ENCODE measurements at places on chromosomes 2 and 18. TPM values are rescaled to one million over a fixed set of nuclear protein-coding genes. Genes with fewer than 3 reads are reported as not detected.
A peak's percentile ranks its signal among the peaks of the same experiment; 100 is the strongest.

The MFSD2B gene
- total RNA-seq, result 1.1 TPM

The HJURP gene
- total RNA-seq, result 56.6 TPM

The TNS1 gene
- total RNA-seq, result 5.1 TPM

The IL18R1 gene
- not detected for total RNA-seq

The MERTK gene
- 6.1 TPM for total RNA-seq

The EMILIN1 gene
- total RNA-seq, result 2.9 TPM

The ARHGAP15 gene
- total RNA-seq, result not detected

DNA sequence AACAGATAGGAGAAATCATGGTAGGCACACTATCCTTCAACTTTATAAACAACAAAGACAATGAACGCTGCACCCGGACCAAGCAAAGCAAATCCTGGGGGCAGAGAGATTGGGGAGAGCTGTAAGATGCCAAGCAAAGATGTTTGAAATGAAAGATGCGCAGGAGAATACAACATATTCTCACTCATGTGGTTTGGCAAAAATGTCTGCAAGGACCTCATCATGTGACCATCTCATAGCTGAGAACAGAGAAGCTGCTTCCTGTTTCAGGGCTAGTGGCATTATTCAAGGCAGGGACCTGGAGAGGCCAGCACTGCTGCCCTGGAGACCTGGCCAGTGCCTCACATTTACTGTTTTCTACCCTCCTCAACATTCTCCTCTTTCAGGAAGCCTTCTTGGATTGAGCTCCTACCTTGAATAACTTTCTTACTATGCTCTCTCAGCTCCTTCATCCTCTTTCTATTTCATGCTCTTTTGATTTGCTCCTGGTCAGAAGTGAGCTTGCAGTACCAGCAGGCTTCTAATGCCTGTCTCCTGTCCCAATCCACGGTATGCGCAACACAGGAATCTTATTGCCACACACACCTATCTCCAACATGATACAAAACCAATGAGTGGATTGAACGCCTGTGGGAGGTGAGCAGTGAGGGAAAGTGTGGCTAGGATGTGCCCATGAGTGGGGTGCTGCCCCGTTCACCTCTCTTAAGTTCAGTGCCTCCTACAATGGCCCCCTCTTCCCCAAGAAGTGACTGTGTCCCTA, 133.0 kb downstream of the CELF4 start:
- DNase-seq, result no peak

DNA sequence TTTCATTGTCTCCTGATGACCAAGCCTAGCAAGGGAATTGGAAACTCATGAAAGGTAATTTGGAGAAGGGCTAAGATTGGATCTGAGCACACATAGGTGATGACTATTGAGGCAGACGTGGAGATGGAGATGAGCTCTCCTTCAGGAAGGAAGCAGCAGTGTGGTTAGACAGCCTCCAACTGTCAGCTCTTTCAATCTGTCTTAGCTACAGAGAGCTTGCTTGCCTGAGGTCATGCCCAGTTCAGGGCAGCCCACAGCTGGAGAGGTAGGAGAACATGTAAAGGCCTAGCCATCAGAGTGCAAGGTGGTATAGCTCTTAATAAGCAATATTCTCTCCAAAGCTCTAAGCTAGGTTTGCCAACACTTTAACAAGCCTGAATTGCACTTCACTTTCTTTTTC, 79.2 kb downstream of the THSD7B start:
- DNase-seq, result no peak

DNA sequence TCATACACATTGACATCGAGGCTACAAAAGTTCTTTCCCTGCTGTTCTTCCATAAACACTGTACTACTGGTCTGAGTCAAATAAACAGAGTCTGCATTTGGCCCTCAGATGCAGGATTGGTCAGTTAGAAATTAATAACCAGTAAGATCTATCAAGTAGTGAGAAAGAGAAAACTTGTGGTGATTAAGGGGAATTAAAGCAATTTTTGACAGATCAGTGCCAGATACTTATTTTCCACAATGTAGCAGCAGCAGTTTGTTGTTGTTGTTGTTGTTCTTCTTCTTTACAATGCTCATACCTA, 85.0 kb downstream of the IKZF2 start:
- DNase-seq, result no peak

DNA sequence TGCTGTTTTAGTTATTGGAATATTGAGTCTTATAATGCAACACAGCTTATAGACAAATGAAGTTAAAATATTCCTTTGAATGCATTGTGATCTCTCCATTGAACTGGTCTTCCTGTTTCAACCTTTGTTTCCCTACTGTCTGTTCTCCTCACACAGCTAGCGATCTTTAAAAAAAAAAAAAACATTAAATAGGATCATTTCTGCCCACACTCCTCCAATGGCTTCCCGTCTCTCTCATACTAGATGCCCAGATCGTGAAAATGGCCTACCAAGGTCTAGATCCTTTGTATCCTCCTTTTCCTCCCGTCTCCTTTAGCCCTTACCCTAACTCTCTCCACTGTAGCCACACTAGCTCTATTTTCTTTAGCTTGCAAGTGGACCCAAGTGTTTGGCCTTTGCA, 2.4 kb downstream of the FAM171B start:
- no peak for DNase-seq

DNA sequence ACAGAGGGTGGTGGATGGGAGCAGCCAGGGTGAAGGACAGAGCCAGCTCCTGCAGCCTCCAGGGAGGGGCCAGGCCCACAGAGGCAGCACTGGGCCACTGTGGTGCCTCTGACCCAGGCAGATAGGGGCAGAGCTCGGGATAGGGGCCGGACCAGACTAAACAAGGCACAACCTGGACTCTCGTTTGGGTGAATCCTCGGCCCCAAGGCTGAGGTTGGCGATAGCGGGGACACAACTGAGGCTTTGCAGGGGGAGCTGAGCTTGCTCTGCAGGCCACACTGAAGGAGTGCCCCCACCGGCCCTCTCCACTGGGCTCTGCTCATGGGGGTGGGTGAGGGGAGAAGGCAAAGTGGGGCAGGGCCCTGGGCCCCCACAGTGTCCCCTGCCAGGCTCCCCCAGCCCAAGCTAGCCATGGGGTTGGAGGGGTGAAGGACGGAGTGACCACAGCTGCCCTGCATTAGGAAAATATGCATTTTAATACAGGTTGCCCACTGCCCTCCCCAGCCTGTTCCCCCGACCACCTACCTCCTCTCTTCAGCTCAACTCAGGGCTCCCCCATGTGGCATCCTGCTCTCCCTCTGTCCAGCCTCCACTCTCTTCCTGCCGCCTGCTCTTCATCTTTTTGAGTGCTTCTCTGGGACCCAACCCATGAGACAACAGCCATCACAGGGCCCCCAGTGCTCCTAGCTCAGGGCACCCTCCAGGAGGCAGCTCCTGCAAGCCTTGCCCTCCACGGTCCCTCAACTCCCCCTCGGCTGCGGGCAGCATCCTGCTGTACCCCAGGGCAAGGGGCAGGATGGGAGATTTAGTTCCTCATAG, 152.8 kb downstream of the INHBB start:
- no peak for DNase-seq

DNA sequence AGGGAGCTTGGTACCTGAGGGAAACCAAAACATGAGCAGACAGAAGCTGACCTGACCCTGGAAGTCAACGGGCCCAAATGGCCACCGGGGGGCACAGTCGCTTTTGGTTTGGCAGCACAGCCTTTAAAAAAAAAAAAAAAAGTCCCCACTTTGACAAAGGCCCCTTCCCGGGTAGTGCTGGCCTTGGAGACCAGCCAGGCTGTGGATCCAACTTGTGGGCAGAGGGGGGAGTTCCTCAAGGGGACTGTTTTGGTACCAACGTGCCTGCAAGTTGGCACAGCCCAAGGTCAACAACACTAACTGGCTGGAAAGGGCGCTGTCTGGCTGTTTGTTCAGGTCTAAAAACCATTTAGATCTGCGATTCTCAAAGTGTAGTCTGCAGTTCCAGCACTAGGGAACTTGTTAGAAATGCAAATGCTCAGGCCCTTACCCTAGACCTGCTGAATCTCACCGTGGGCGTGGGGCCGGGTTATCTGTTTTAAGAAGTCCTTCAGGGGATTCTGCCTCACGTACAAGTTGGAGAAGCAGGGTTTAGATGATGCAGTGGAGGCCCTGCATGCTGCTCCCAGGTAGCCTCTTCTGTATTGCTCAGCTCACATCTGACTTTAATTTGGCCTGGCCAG, 83.0 kb downstream of the LPIN1 start:
- peak; percentile 60 for DNase-seq

GRCh38 chr2:180482696-180483095, 475.6 kb upstream of the CWC22 start:
- DNase-seq, result no peak

DNA sequence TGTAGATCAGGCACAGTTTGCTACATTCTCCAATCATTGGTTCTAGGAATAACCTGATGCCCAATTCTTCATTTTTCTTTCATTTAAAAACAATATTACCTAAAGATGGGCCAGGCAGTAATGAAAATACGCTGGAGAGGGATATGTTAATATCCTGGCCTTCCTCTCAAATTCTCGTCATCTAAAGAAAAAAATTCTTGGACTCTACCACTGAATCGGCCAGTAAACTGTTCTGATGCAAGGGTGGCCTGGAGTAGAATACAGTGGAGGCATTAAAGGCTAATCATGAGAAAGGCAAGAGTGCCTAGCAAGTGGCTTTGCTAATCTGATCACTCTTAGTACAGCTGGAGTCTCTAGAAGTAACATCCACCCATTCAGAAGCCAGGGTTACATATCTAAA, 157.7 kb downstream of the ANTXR1 start:
- DNase-seq, result no peak

- DNase-seq, result no peak
Measured at GRCh38 chr2:64594226-64594989, 59.3 kb downstream of the SERTAD2 start.

DNA sequence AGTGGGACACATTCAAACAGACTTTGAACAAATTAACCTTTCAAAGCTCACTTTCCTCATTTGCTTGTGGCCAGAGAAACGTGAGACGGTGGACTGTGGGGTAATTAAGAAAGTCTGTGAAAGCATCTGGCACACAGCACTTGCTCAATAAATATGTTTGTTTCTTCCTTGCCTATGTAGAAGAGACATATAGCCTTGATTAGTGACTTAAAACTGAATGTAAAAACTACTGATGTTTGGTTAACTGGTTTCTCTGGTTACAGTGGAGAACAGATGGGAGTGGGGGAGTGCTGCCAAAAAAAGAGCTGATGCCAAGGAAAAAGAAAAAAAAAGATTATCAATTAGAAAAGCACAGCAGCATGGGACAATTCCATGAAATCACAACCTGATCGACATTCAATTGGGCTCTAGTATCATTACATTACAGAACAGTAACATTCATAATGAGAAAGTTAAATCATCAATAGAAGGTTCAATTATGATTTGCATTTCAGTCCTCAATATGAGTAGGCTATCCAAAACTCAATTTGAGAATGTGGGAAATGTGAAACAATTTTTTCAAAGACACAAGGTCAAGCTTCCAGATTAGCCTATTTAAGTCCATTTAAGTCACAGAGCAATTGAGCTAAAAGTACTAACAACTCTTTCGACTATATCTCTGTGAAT, 14.7 kb downstream of the CUL3 start:
- DNase-seq, result no peak

- no peak for DNase-seq
Measured at GRCh38 chr2:240109386-240109785, 26.7 kb downstream of the COPS9 start.

- DNase-seq, result no peak
Measured at GRCh38 chr2:145260081-145260480, 740.2 kb upstream of the ZEB2 start.

- no peak for DNase-seq
Measured at GRCh38 chr2:219455581-219455980, 20.9 kb downstream of the SPEG start.
